ENCODE measurements at places on chromosomes 12 and 14. TPM values are rescaled to one million over a fixed set of nuclear protein-coding genes. Genes with fewer than 3 reads are reported as not detected.

GRCh38 chr14:23069413-23069806 is 12.1 kb upstream of the CDH24 start:
- DNase-seq = no peak

DNA sequence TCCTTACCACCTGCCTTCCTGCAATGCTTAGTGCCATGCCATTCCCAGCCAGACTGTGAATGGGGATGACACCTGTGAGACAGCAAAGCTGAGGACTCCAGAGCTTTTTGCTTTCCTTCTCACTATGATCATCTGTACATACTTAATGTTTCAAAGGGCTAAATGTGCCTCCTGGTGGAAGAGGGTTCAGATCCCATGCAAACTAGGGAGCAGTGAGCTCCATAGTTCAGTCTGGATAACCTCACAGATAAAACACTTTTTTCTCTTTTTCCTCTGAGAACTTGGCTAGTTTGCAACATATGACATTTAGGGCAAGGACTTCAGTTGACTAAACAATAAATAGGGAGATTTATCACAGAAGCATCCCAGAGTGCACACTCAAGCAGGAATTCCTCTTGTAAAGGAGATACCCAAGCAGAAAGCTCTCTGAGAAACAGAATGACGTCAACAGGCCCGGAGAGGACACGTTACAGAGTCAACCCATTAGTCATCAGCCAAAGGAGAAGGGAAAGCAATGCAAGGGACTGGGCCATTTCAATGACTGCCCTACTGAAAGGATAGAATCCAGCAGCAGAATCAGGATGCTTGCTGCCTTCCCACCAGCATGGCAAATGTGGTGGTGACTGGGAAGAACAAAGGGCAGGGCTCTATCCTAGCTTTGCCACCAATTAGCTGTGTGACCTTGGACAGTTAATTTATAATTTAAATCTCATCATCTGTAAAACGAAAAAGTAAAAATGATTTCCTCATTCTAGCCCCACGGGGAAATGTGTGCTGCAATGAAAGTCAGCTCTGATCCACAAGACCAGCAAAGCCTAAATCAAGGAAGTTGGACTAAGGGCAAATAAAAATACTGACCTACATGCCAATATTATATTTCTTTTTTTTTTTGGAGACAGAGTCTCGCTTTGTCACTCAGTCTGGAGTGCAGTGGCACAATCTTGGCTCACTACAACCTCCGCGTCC is 80.8 kb upstream of the ACTN1 start:
- DNase-seq = no peak

DNA sequence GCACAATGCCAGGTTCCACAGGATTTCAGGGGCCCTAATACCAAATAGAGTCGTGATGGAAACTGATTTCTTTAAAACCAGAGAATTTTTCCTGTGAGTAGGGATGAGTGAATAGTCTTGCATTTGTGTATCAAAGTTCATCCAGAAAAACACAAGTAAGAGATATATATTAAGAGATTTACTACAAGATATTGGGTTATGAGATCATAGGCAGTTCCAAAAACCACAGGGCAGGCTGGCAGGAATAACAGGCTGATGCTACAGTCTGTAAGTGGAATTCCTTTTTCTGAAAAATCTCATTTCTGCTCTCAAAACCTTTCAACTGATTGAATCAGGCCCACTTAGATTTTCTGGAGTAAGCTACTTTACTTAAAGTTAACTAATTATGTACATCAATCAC is 1756.2 kb upstream of the SEL1L start:
- DNase-seq = no peak

Gene DCD
- total RNA-seq = not detected

Gene NXPH4
- 2.0 TPM for total RNA-seq
